ENCODE measurements at places on chromosomes 4 and X. TPM values are rescaled to one million over a fixed set of nuclear protein-coding genes. Genes with fewer than 3 reads are reported as not detected.

IGFBP7 gene
- 2,028 TPM for total RNA-seq

TKTL2 gene
- not detected for total RNA-seq

CYSLTR1 gene
- total RNA-seq: not detected

CXCL9 gene
- total RNA-seq: not detected

NAA10 gene
- total RNA-seq: 54.9 TPM

SSX7 gene
- total RNA-seq: not detected

CLNK gene
- total RNA-seq: not detected

ENPEP gene
- total RNA-seq: 0.30 TPM

CENPVL2 gene
- total RNA-seq: not detected
